Brain pericyte (primary cell): ENCODE measurements at places on chromosomes 5 and 9.

DNA sequence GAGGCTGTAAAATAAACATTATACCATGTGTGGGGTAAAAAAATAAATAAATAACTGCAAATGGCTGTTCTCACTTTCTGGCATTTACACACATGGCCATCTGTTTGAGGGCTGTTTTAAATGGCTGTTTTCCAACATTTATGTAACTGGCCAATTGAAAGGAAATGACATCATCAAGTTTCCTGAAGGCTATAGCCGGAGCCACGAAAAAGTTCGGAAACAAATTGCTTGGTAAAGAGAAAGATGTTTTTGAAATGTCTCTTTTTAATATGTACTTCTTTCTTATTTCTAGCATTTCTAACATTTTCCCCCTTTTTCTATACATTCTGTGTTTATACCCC lies 95.4 kb upstream of the DAB2 start:
- DNase-seq: peak; percentile 54

DNA sequence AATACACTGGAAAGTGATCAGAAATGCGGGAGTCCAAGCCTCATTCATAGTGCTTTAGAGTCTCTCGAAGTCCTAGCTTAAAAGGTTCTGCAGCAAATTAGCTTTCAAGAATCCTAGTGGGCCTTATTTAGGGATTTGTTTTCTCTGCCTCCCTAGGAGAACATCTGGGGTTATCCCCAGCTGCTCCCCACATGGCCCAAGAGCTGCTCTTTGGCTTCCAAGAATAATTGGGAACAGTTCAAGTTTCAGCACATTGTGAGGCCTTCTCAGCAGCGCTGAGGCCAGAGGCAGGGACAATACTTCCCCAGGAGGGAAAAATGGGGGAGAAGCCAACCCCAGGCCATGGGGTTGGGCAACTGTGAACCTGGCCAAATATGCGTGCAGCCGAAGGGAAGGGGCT lies 108.7 kb downstream of the LIFR start:
- DNase-seq: no peak

GRCh38 chr5:57863661-57864060 lies 381.1 kb upstream of the ACTBL2 start:
- no peak for DNase-seq

GRCh38 chr5:119079318-119079921 lies 8.5 kb downstream of the DMXL1 start:
- no peak for DNase-seq

GRCh38 chr9:104319198-104319597 lies 184.9 kb upstream of the OR13F1 start:
- no peak for DNase-seq

DNA sequence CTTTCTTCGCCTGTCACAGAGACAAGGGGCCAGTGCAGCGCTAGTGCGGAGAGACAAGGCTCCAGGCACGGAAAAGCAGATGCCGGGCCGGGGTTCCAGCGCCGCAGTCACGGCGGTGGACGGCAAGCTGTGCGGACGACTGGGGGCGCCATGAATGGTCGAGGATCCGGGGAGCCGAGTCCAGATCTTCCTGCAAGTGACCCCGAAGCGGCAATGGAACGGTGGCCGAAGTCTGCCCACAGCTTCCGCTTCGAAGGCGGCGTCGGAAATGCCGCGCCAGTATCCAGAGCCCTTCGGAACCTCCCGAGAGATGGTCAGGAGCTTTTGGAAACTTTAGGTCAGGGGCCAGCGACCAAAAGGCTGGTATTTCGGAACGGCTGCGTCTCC lies 601 bp upstream of the FAF2 start:
- DNase-seq: no peak

DNA sequence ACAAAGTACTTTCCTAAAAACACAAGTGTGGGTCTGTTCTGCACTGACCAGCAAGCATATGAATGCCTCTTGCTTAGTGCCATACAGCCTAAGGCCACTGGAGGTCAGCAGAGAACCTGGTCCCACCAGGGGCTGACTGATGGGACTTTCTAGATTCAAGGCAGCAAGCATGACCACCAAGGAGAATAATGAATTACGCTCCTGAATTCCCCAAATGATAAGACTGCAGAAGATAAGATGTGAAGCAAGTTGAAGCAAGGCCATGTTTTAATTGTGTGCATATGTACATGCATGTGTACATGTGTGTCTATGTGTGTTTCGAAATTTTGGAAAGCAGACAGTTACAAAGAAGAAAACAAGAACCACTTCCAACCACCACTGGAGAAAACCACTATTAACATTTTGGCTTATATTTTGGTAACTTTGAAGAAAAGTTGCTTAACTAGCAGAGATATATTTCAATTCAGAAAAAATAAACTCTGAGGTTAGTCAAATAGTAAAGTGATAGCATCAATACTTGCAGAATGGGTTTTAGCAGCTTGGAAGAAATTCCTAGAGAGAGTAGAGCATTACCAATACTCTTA lies 70.5 kb downstream of the ERP44 start:
- peak; percentile 38 for DNase-seq

DNA sequence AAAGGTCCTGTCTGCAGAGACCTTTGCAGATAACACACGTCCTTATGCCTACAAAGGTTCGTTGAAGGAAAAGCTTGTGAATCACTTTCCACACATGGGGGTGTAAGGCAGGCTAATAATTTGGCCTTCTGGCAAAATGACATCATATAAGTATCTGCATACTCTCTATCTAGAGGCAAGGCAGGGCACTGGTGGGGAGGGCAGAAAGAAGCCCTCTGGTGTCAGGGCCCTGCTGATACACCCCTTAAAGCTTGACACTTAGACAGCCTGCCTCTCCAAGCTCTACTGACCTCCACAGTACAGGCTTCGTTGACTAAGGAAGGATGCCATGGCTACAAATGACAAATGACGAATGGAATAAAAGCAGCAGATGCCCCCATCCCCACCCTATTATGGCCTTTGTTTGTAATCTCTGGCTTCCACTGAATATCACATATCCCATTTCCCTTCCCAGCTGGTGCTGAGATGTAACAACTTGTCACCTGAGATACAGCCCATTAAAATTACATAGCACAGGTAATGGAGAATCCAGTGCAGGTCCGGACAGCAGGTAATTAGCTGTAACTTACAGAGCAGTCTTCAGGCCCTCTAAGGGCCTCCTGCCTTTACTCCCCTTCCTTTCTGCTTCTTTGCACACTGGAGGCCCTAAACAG lies 76.9 kb upstream of the IFNK start:
- no peak for DNase-seq

DNA sequence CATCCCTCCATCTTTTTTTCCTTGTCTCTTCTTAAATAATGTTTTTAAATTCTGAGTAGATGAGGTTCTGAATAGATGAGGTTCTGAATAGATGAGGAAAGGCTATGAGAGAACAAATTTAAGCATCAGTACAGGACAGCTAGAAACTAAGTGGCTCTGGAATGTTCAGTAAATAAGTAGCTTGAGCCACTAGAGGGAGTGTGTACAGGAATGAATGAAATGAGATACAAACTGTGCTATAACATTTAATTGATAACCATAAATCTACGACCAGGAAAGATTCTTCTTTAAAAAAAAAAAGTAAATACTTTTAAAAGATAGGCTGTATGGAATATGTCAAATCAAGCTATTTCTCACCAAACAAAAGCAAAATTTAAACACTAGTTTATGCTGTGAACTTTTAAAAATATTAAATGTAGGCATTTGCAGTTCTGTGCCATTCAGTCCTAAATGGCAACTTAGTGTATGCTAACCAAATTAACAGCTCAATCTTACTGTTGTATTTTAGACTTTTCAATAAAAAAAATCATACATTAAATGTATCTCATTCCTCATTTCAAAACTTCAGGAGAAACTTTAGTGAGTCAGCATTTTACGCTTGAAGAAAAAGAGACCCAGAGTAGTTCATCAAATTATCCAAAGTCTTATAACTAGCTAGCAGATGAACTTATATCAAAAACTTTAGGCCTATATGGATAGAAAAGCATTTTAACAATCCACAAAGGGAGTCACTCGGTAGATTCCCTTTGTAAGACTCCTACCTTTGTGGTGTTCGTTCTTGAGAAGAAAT lies 70.4 kb upstream of the SNX2 start:
- DNase-seq: no peak

DNA sequence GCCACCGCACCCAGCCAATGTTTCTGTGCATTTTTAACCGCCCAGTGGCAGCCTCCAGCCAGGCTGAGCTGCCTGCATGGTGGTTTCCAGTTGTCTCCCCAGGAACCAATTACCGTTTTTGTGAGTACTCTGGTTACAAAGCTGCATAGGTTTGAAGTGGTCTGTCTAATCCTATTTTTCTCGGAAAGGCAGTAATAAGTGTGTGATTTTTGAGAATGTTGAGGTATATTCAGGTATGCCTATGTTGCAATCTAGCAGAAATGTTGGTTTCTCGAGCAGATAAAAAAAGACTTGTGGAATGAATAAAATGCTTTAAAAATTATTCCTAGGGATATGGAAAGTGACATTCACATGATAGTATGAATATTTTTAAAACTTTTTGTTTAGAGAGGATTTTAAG lies 41.5 kb upstream of the ANKH start:
- DNase-seq: no peak

DNA sequence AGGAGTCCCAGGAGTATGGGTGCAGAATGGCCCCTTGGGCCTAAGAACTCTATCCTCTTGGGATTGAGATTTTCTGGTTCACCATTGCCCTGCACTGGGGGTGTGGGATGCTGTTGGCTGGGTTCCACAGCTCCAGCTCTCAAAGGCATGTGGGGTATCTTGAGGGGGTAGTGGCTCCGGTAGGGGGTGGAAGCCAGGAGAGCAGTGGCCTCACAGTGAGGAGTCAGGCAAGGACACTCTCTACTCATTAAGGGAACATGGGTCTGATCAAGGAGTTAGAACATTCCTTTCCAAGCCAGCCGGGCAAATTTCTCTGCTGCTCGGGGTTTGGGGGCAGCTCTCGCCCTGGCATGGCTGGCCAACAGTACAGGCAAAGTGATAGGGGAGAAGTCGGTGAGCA lies 33.0 kb downstream of the LARP1 start:
- DNase-seq: no peak

DNA sequence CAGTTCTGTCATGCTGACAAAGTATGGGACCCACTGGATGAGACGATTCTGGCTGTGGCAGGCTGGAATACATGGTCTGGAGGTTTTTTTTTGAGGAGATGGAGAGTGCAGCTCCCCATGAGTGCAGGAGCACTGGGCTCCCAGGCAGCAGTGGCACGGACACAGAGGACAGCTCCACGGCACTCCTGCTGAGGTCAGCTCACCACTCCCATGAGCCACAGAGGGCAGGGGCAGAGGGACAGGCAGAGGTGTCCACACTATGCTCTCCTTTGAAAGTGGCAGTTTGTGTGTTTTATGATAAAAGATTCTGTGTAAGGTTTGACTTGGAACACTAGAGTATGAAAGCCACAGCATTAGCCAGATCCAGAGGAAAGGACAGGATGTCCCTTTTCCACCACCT lies 114.4 kb downstream of the UBE2R2 start:
- DNase-seq: no peak

GRCh38 chr5:66882606-66883227 lies 286.5 kb downstream of the MAST4 start:
- DNase-seq: no peak

DNA sequence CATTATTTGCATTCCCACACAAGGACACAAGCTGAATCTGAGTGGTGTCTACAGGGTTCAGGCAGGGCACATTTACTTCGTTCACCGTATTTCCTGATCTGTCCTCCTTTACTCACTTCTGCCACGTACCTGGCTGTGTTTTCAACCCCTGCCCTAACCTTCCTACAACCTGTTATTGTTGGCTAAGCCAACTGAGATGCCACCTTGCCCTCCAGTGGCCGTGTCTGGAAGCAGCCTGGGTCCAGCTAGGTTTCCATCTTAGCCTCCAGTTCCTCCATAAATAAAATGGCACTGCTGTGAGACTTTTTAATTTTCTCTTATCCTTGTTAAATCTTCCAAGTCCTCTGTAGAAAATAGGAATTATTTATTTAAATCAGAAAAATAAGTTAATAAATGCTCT lies 64.8 kb downstream of the ATP10B start:
- no peak for DNase-seq

- no peak for DNase-seq
These were observed 14.4 kb upstream of the GRXCR2 start for GRCh38 chr5:145887217-145887616.

GRCh38 chr5:141692919-141693725 lies 11.1 kb upstream of the ARAP3 start:
- DNase-seq: no peak

DNA sequence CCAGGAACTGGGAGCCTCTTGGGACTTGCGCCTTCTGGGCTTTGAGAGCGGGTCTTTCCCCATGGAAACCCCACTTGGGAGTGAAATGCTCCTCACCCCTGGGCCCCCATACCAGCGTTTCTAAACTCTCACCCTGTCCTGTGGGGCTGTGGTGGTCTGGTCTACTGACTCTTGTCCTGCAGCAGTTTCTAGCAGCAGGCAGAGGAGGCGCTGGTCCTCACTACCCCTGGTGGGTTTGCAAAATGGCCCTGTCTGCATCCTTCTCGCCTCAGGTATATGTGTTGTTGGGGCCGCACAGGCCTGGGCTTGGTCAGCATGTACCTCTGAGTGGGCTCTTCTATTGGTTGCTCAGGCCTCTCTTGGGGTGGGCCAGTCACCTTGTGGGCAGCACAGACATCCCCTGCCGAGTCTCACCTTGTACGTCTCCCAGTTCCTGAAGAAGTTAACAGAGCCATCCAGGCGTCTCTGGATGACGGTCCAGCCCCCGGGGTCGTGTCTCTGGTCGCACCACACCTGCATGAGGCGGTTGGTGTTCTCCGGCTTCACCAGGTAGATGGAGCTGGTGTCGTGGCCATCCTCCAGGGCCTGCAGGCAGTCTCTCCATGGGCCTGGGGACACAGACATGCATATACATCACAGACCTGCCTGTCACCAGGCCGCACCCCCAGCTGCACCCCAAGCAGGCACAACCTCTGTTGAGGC lies 29.0 kb downstream of the ANGPTL2 start:
- no peak for DNase-seq

DNA sequence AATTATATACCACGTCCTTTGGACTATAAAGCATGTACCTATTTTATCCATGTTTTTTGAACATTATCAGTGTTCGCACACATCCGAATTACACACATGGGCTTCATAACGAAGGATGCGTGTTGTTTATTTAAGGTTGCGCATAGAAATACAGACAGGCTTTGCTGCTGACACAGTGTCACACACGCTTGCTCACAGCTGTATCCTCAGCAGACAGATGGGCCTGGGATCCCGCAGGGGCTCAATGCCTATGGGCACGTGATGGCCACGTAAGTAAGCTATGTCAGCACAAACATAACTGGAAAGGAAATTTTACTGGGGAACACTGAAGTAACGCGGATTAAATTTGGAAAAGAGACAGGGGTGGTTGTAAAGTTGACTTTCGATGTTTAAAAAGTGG lies 76.6 kb downstream of the OTULIN start:
- no peak for DNase-seq
